ENCODE measurements at places on chromosomes 1 and 21. TPM values are rescaled to one million over a fixed set of nuclear protein-coding genes. Genes with fewer than 3 reads are reported as not detected.

The LCE1A gene
- total RNA-seq = not detected

The SLC1A7 gene
- 0.04 TPM for total RNA-seq

The CR1L gene
- not detected for total RNA-seq

The MX2 gene
- total RNA-seq = not detected

The SERINC2 gene
- total RNA-seq = 31.2 TPM

The EDN2 gene
- 37.1 TPM for total RNA-seq

The C1orf226 gene
- total RNA-seq = 0.92 TPM

The TMEM125 gene
- total RNA-seq = not detected

The OR14A16 gene
- not detected for total RNA-seq

The GPR52 gene
- not detected for total RNA-seq

The USF1 gene
- 54.5 TPM for total RNA-seq

The AMIGO1 gene
- total RNA-seq = 1.7 TPM

The HSD3B1 gene
- total RNA-seq = not detected

The C1orf56 gene
- 5.6 TPM for total RNA-seq

The ADGRL4 gene
- total RNA-seq = not detected

The A3GALT2 gene
- total RNA-seq = not detected

The TSPEAR gene
- total RNA-seq = not detected

The SLC16A4 gene
- 30.8 TPM for total RNA-seq

The FCRLB gene
- total RNA-seq = 1.6 TPM

The NUP133 gene
- total RNA-seq = 23.2 TPM

The CR2 gene
- total RNA-seq = 0.04 TPM

The GUCA2A gene
- total RNA-seq = not detected

The SV2A gene
- 0.12 TPM for total RNA-seq
